ENCODE measurements at places on chromosomes 2 and 18. TPM values are rescaled to one million over a fixed set of nuclear protein-coding genes. Genes with fewer than 3 reads are reported as not detected.
A peak's percentile ranks its signal among the peaks of the same experiment; 100 is the strongest.

IL36G gene
- not detected for total RNA-seq

ARL4C gene
- 133 TPM for total RNA-seq

ACTG2 gene
- 0.72 TPM for total RNA-seq

C2orf78 gene
- total RNA-seq: not detected

- peaks cover 9% of the 10 kb centered on the region for H3K4me1 ChIP-seq
- no peak overlapping the region for H3K4me3 ChIP-seq
- H3K27ac ChIP-seq: no peak overlapping the region
- H3K36me3 ChIP-seq: no peaks in the 10 kb centered on the region
These were observed 84.1 kb upstream of the NCKAP5 start for GRCh38 chr2:133652398-133652797.

DNA sequence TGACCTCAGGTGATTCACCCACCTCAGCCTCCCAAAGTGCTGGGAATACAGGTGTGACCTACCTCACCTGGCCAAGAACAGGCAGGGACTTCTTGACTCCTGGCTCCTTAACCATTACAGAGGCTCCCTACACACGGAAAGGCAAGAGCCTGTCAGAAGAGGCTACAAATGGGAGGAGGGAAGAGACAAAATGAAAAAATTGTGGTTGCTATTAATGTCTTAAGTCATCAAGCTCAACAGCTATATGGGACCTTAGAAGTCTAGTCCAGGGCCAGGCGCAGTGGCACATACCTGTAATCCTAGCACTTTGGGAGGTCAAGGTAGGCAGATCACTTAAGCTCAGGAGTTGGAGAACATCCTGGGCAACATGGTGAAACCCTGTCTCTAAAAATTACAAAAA is 11.5 kb upstream of the FAM124B start:
- H3K27me3 ChIP-seq: peaks cover 4% of the 10 kb centered on the region
- H3K4me1 ChIP-seq: peaks cover 17% of the 10 kb centered on the region
- H3K27ac ChIP-seq: no peak overlapping the region

GRCh38 chr18:62182220-62182619 is 4.6 kb downstream of the PIGN start:
- H3K4me3 ChIP-seq: no peak overlapping the region
- H3K4me1 ChIP-seq: peaks cover 6% of the 10 kb centered on the region
- H3K27me3 ChIP-seq: no peaks in the 10 kb centered on the region
- H3K36me3 ChIP-seq: no peaks in the 10 kb centered on the region

GRCh38 chr2:17780546-17780945 is 26.6 kb downstream of the GEN1 start:
- H3K4me1 ChIP-seq: no peaks in the 10 kb centered on the region
- H3K4me3 ChIP-seq: no peak overlapping the region
- no peak overlapping the region for H3K27ac ChIP-seq
- no peaks in the 10 kb centered on the region for H3K27me3 ChIP-seq
- DNase-seq: no peak
- H3K36me3 ChIP-seq: peaks cover 15% of the 10 kb centered on the region

DNA sequence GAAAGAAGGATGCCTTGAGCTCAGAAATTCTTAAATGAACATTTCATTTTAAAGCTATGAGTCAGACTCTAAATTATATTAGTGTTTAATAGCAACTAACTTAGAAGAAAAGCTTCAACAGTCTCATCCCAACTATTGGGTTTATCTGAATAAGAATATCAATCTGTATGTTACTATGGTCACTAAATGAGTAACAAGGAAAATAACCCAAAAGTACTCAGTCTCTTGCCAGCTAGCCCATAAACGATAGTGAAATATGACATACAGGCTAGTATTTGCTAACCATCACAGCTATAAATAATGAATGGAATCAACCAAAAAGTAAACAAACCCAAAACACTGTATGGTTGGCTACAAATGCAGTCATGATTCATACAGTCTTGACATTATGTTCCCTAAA is 174.9 kb downstream of the RAB3GAP1 start:
- H3K4me1 ChIP-seq: peaks cover 14% of the 10 kb centered on the region
- no peak for DNase-seq
- no peaks in the 10 kb centered on the region for H3K27me3 ChIP-seq
- H3K36me3 ChIP-seq: no peaks in the 10 kb centered on the region

DNA sequence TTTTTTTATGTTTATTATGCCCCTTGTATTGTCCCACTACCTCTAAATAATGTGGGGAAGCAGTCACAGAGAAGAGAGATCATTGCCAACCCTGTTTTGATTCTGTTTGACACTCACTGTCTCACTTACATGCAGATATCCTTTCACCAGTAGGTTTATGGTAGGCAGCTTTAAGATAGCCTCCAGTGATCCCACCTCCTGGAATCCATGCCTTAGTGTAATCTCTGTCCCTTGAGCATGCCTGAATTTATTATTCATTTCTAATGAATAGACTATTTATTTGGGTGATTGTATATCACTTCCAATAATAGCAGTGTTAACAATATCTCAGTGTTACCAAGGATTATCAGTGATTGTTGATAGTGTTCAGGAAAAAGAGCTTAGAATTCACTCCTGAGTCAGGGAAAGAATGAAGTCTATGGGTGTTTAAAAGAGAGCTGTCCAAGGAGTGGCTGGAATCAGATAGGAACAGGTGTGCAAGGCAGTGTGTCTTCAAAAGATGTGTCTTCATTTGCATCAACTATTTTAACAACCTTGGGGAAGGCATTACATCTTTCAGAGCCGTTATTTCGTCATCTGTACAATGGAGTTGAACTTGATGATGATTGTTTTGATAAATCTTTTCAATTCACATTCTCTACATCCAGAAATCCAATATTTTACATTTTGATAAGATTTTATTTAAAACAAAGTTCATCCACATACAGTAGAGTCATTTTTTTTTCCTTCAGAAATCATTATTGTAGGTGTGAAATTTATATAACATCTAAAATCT is 31.9 kb downstream of the PKP4 start:
- DNase-seq: no peak
- H3K4me1 ChIP-seq: peaks cover 29% of the 10 kb centered on the region
- H3K27me3 ChIP-seq: no peaks in the 10 kb centered on the region

DNA sequence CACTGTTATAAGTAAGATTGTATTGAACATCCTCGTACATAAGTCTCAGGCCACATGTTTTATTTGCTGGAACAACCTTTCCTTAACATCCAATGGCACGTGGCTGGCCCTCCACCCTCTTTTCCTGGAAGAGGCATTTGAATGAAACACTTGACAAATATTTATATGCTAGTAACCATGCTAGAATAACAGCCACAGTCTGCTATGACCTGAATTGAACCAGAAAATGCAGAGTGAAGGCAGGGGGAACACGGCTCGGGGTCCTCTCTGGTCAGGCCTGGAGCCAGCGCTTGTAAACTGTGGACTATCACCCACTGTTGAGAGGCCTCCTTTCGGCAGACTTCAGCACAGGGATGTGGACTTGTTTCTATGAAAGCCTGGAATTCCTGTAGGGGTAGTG is 198.2 kb upstream of the COPS8 start:
- peaks cover 5% of the 10 kb centered on the region for H3K4me1 ChIP-seq
- H3K27me3 ChIP-seq: no peaks in the 10 kb centered on the region
- H3K27ac ChIP-seq: peak overlapping the region; percentile 57
- no peak overlapping the region for H3K4me3 ChIP-seq
- no peaks in the 10 kb centered on the region for H3K36me3 ChIP-seq

GRCh38 chr18:13890761-13891361 is 24.5 kb downstream of the MC2R start:
- no peak overlapping the region for H3K27ac ChIP-seq
- no peaks in the 10 kb centered on the region for H3K4me1 ChIP-seq
- no peaks in the 10 kb centered on the region for H3K36me3 ChIP-seq
- DNase-seq: no peak
- H3K27me3 ChIP-seq: no peaks in the 10 kb centered on the region

DNA sequence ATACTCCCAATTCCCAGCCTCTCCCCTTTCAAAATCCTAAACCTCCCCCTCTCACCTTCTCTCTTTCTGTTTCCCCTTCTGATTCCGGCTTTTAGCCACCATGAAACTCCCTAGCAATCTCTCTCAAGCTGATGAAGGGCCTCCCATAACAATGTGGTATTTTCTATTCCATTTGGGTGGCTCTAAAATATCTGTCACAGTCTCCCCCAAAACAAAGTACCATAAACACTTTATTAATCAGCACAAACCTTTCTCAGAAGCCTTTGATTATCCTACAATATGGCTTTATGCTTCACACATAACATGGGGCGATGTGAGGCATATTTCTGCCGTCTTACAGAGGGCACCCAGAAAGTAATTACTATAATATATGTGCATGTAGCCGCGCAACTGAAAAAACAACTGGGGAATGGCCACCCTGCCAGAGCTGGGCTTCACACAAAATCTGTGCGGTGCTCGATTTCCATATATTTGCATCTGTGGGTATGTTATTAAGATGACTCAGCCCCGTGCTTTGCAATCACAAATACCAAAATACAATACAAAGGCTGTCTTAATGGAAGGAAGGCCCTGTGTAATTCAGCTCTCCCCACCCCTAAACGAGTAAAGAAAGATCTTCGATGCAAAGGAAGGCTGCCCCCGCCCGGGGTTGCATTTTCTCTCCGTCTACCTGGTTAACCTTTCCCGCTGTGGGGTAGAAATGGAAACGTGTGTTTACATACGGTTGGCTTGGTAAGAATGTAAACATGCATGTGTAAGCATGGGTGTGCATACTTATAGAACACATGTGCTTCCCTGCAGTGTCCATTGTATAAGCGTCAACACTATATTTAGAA is 81.4 kb downstream of the CELF4 start:
- no peak overlapping the region for H3K27ac ChIP-seq
- peaks cover 26% of the 10 kb centered on the region for H3K27me3 ChIP-seq
- no peak overlapping the region for H3K4me3 ChIP-seq
- H3K4me1 ChIP-seq: no peaks in the 10 kb centered on the region
